Stimulated activated CD8-positive, alpha-beta memory T cell treated with anti-CD3 and anti-CD28 coated beads, Interleukin-2, amount 100 ng/mL, for 1 hour (primary cell): ENCODE measurements at places on chromosomes 11 and 22.

- no peak for DNase-seq
Observed at GRCh38 chr11:69010964-69011623, 2.0 kb downstream of the MRGPRF start.

- no peak for DNase-seq
Observed at GRCh38 chr11:44824300-44824704, 97.5 kb downstream of the TSPAN18 start.

DNA sequence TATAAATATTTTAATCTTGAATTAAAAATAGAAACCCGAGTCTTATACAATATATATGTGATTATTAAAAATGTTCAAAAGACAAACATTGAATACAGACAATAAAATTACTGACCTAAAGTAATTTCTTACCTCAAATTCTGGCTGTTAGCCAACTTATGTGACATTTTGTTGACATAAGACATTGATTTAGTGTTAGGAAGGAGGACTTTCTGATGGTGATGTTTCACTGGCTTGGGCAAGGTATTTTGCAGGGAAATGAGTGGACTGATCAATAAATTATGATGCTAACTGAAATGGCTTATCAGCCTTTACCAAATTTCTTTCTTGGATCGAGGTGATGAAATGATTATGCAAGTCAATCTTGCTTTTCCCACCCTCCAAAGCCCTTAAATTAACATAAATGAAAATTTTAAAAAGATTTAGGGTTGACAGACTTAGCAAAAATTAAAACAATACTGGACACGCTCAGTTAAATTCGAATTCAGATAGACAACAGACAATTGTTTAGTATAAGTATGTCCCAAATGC is 33.2 kb upstream of the FZD4 start:
- no peak for DNase-seq

DNA sequence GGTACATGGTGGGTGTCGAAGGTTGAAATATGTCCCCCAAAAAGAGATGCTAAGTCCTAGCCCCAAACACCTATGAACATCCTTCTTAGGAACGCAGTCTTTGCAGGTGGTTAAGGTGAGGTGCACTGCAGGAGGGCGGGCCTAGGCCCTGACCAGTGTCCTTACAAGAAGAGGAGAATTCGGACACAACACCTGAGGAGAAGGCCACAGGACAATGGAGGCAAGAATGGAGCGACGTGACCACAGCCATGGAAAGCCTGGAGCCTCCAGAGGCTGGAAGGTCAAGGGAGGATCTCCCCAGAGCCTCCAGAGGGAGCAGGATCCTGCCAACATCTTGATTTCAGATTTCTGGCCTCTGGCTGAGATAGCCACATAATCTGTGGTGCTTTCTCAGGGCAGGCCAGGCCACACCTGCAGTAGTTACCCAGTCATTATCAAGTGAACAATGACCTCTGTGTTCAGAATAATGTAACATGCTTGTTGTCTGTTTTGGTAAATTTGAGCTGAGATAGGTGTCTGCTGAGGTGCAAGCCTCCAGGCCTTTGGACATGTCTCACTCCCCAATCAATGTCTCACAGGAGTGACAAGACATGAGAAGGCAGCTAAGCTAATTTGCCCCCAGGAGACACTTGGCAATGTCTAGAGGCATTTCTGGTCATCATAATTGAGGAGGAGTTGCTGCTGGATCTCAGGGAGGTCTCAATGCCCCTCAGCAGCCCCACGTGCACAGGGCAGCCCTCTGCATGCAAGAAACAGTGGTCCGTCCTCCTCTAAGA is 498.9 kb downstream of the BRD1 start:
- DNase-seq = no peak

DNA sequence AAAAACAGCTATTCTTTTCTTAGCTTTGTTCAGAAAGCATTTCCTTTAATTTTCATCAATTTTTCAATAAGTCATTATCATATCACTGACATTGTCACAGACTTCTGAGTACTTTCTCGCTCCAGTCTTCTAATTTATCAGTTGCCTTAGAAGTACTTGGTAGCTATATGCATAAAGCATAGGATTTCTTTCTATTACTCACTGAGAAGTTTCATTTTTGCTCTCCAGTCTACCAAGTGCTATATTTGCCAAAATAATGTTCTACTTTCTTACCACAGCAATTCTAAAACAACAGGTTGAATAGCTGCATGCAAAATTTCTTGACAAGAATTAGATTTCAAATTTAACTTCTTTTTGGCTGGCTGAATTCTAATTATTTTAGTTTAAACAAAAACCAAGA is 116.3 kb downstream of the STK33 start:
- no peak for DNase-seq

DNA sequence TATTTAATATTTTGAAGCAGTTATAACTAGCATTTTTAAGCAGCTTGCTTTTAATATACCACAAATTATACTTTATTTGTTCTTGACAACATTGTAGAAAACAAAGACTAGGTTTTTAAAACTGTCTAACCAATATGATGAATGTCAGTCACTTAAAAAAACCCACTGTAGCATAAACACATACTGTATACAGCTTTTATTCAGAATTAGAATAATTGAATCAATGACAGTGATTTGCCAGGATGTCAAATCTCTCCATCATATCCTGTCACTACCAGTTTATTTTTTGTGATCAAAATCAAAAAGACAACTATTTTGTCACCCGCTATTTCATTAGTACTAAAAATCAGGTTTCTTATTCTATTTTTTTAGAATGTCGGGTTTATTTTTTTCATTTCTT is 26.5 kb downstream of the PAX6 start:
- no peak for DNase-seq

DNA sequence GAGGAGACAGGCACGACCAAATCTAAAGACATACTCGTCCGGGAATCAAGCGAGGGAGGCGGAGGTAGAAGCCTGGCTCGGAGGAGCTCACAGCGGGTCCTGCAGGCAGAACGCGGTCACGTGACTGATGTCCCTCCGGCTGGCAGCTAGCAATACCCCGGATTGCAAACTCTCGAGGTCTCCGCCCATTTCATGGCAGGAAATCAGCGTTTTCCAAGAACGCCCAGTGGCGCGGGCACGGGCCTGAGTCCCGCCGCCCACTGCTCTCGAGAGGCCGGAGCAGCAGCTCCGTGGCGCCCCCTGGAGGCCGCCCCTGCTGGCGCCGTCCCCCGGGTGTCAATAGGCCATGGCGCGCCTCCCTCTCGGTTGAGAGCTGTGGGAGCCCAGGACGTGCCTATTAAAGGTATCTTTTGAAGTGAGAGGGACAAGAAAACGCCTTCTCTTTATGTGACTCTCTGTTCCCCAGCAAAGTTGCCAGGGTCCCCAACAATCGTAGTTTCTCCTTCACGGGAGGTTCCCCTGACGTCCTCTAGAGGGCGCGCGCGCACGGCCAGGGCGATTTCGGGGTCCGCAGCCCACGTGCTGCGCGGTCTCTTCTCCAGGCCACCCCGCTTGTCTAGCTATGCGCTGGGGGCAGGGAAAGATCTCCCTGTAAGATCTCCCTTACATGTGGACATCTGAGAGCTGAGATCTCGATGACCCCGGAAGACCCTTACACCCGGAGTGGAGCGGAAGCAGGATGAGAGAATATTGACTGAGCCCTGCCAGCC is 37.3 kb upstream of the RBFOX2 start:
- peak; percentile 26 for DNase-seq

DNA sequence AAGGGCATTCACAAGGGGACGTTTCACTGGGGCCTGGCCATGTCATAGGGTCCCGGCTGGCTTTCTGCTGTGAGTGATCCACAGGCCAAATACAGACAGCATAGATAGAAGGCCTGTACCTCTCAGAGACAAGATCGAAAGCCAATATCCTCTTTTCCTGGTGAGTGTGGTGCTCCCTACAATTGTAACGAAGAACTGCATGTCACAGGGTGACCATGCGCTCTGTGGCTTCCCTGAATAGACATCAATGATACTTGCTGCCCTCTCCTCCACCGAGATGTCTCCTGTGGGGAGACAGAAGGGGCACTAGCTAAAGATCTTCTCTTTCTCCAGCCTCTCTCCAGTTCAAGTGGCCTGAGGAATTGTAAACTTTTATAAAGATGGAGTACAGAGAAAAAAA is 226.1 kb upstream of the POU2AF2 start:
- DNase-seq = no peak
